ENCODE measurements at places on chromosomes 7 and 10.

DNA sequence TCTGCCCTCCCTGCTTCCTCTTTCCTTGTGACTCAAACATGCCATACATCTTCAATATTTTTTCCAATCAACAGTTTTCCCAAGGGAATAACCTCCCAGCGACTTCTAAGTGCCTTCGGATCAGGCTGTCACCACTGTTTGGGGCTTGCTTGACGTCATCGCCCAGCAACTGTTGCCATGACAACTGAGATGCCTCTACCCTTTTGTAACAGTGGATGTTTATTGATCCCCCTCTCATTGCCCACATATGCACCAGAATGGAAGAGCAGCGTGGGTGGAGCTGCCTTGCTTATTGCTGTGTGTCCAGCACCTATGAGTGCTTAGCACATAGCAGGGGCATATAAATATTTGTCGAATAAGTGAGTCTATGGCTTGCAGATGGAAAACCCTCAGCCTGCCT lies 14.4 kb downstream of the FFAR4 start:
- H3K27ac ChIP-seq: no peak overlapping the region
- H3K4me3 ChIP-seq: no peak overlapping the region
- H3K27me3 ChIP-seq: peaks cover 20% of the 10 kb centered on the region
- H3K4me1 ChIP-seq: peaks cover 5% of the 10 kb centered on the region

- H3K27me3 ChIP-seq: peaks cover 18% of the 10 kb centered on the region
- no peaks in the 10 kb centered on the region for H3K36me3 ChIP-seq
- no peak overlapping the region for H3K4me3 ChIP-seq
- DNase-seq: peak; percentile 65
- peaks cover 6% of the 10 kb centered on the region for H3K4me1 ChIP-seq
- no peak overlapping the region for H3K27ac ChIP-seq
These were observed 2.5 kb upstream of the CFAP58 start for GRCh38 chr10:104351061-104351702.

- H3K27me3 ChIP-seq: peaks cover 17% of the 10 kb centered on the region
- DNase-seq: no peak
- H3K4me3 ChIP-seq: no peak overlapping the region
- no peaks in the 10 kb centered on the region for H3K36me3 ChIP-seq
These were observed 121.1 kb downstream of the C10orf90 start for GRCh38 chr10:126549344-126549743.

DNA sequence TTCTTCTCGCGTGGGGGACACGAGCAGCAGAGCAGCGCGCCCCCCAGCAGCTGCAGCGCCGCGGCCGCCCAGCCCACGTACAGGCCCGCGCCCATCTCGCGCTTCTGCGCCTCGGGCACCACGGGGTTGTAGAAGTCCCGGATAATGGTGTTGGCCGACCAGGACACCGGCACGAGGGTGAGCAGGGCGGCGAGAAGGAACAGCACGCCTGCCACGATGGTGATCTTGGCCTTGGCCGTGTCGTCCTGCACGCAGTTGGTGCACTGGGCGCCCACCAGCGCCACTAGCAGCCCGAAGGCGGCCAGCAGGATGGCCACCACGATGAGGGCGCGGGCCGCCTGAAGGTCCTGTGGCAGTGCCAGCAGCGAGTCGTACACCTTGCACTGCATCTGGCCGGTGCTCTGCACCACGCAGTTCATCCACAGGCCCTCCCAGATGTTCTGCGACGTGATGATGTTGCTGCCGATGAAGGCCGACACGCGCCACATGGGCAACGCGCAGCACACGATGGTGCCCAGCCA lies 529 bp downstream of the CLDN3 start:
- no peak for DNase-seq
- H3K4me3 ChIP-seq: no peak overlapping the region
- H3K27me3 ChIP-seq: peaks cover 32% of the 10 kb centered on the region
- H3K4me1 ChIP-seq: peaks cover 13% of the 10 kb centered on the region
- no peak overlapping the region for H3K27ac ChIP-seq

DNA sequence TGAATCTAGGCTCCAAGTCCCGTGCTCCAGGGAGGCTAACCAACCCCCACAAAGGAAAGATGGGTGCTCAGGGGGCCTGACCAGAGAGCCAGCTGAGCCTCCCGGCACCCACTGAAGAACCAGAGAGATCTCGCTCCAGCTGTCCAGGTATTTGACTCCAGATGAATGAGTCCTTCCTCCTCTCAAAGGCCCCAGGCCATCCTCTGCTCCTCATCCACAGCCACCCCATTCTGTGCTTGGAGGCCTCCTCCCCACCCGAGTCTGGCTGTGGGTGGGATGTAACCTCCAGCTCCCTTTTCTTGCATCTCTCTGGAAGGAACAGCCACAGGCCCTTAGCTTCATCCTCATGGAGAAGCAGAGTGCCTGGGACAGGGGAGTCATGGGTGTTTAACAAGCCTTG lies 44.6 kb downstream of the VSTM4 start:
- no peak for DNase-seq
- H3K4me3 ChIP-seq: no peak overlapping the region
- peaks cover 53% of the 10 kb centered on the region for H3K36me3 ChIP-seq
- H3K27me3 ChIP-seq: no peaks in the 10 kb centered on the region

DNA sequence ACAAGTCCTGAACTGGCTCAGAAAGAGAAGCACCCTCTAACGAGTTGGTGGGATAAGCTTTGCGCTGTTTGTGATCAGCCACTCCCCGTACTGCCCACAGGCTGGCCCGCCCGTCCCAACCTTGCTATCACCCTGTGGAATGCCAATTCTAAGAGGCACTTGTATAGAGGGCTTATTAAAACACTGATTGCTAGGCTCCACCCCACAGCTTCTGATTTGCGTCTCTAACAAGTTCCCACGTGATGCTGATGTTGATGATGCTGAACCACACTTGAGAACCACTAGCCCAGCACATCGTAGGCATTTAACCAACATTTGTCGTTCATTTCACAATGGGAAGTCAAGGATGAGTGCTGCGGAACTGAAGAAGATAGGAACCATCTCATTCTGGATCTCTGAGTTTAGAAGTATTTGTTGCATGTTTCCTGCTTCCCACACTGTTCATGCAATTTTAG lies 12.7 kb upstream of the GSAP start:
- DNase-seq: peak; percentile 38
- no peaks in the 10 kb centered on the region for H3K27me3 ChIP-seq
- no peak overlapping the region for H3K27ac ChIP-seq
- H3K4me3 ChIP-seq: no peak overlapping the region
- no peaks in the 10 kb centered on the region for H3K36me3 ChIP-seq

DNA sequence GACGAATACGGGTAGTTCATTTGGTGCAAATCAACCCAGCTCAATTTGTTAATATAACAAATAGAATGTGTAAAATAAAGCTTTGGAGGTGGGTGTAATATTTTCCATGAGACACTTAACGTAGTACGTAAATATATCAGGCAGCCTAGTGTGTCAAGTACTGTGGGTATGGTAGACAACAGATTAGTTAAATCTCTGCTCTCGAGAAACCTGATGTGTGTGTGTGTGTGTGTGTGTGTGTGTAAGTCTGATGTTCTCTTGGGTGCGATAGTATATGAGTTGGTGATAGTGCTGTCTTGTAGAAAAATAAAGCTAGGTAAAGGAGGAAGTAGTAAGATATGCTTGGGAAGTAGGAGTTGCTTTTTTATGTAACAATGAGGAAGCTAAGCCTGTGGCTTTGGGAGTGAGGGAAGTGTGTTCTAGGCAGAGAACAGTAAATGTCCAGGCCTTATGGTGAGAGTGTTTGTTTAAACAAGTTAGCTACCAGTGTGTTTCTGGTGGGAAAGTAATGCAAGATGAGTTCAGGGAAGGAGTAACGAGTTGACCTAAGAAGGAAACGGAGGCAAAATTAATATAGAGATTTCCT lies 26.1 kb downstream of the WAC start:
- no peaks in the 10 kb centered on the region for H3K27me3 ChIP-seq
- no peak for DNase-seq
- peaks cover 73% of the 10 kb centered on the region for H3K36me3 ChIP-seq
- H3K4me1 ChIP-seq: peaks cover 10% of the 10 kb centered on the region

DNA sequence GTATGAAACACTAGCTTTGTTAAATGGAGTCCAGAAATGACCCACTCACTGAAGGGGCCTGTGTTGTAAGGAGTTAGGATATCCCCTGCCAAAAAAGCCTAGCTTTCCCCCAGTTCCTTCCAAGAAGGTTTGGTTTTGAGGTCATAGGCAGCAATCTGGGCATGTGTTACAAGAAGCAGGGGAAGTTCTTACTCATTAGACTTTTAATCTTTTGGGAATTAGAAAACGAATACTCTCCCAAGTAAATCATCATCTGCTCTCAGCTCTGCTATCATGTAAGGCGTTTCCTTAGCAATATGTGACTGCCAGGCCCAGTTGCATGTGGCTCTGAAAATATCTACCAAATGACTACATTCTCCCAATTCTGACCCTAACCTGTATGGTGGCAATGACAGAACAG lies 3.7 kb downstream of the NOD1 start:
- no peak overlapping the region for H3K27ac ChIP-seq
- no peaks in the 10 kb centered on the region for H3K27me3 ChIP-seq
- no peak overlapping the region for H3K4me3 ChIP-seq
- peaks cover 3% of the 10 kb centered on the region for H3K36me3 ChIP-seq

DNA sequence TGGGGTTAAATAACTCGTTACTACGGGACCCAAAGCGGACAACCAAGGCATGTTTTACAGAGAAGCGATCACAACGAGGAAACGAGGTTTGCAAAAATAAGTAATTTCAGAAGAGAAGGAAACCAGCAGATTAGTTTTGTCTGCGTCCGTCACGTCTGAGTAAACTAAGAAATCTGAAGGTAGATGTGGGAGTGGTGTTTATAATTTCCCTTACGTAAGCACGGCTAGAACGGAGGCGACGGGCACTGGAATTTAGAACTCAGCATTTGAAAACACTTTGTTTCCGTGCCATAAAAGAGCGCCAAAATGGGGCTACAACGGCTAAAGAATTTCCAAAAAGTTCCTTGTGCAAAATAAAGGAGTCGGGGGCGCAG lies 718 bp upstream of the UMAD1 start:
- no peaks in the 10 kb centered on the region for H3K27me3 ChIP-seq
- peak; percentile 37 for DNase-seq
- no peak overlapping the region for H3K27ac ChIP-seq
- H3K4me1 ChIP-seq: peaks cover 5% of the 10 kb centered on the region
- H3K36me3 ChIP-seq: peaks cover 17% of the 10 kb centered on the region

- no peaks in the 10 kb centered on the region for H3K36me3 ChIP-seq
- no peak overlapping the region for H3K27ac ChIP-seq
- H3K4me1 ChIP-seq: no peaks in the 10 kb centered on the region
- no peak for DNase-seq
- no peak overlapping the region for H3K4me3 ChIP-seq
These were observed 430.2 kb downstream of the EXOC4 start for GRCh38 chr7:133683182-133683454.

DNA sequence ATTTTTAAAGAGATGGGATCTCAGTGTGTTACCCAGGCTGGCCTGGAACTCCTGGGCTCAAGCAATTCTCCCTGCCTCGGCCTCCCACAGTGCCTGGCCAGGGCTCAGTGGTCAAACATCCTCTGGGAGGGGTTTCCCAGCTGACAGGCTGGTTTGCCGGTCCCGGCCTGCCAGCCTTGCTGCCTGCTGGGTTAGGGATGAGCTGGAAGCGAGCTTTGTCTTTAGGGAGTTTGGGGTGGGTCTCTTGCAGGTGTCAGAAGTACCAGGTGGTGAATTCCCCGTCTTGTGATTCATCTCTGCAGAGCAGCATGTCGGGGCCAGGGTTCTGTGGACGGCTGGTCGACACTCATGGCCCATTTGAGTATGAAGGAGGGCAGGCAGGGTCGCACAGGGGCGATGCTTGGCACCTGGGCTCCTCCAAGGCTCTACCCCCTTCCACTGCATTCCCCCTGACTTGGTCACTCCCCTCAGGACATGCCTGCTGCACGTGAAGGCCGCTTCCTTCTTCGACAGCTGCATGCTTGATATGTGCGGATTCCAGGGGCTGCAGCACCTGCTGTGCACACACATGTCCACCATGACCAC lies 30.3 kb downstream of the ZAN start:
- H3K4me3 ChIP-seq: peak overlapping the region; percentile 24
- H3K27me3 ChIP-seq: peaks cover 18% of the 10 kb centered on the region
- H3K36me3 ChIP-seq: no peaks in the 10 kb centered on the region
- peaks cover 9% of the 10 kb centered on the region for H3K4me1 ChIP-seq
- no peak overlapping the region for H3K27ac ChIP-seq

DNA sequence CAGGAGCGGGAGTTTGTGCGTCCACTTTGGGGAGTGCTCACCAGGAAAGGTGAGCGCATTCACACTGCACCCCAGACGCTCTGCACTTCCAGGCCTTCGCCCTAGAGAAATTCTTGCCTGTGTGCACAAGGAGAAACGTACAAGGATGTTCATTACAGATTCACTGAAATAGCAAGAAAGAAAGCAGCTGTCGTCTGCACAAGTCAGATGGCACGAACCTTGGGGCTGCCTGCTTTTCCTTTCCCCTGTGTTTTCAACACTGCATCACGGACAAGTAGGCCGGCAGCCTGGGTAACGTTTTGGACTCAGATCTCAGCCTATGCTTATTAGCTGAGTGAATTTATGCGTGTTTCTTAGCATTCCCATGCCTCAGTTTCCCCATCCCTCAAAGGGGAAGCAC lies 546.8 kb upstream of the FOXK1 start:
- no peak overlapping the region for H3K27ac ChIP-seq
- no peak overlapping the region for H3K4me3 ChIP-seq
- H3K27me3 ChIP-seq: no peaks in the 10 kb centered on the region
- no peak for DNase-seq
- peaks cover 10% of the 10 kb centered on the region for H3K36me3 ChIP-seq

DNA sequence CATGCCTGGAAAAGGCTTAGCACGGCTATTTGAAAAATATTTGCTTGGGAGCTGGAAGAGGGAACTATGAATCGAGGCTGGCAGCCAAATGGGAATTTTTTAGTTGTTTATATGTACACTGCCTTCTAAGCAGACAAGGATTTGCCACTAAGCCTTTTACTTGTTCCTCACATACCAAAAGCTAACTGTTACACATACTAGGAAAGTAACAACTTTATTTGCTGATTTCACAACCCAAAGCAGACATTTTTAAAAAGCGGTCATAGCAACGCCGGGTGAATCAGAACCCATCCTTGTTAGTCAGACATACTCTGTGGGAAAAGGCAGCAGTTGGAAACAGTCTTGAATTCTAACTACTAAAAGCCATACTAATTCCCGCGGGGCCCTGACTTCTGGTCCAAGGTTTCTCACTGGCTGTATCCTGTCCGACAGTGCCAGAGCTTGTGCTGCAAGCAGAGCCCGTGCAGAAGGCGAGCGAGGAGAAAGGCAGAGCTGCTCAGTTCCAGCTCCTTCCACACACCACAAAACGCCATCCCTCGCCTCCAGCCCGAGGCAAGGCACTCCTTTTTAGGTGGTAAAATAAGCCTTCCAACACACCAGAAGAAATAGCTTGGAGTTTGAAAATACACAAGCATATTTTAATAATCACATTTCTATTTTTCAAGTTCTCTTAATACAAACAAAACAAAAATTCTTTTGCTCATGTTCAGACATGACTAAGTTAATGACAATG lies 89.2 kb downstream of the RNF216 start:
- H3K4me1 ChIP-seq: peaks cover 35% of the 10 kb centered on the region
- no peaks in the 10 kb centered on the region for H3K27me3 ChIP-seq
- H3K36me3 ChIP-seq: peaks cover 4% of the 10 kb centered on the region
- H3K4me3 ChIP-seq: peak overlapping the region; percentile 54
- H3K27ac ChIP-seq: peak overlapping the region; percentile 90
